ENCODE measurements at places on chromosomes 13 and 19.

GRCh38 chr19:46776927-46777911 lies 11.2 kb downstream of the SLC1A5 start:
- DNase-seq, result no peak

DNA sequence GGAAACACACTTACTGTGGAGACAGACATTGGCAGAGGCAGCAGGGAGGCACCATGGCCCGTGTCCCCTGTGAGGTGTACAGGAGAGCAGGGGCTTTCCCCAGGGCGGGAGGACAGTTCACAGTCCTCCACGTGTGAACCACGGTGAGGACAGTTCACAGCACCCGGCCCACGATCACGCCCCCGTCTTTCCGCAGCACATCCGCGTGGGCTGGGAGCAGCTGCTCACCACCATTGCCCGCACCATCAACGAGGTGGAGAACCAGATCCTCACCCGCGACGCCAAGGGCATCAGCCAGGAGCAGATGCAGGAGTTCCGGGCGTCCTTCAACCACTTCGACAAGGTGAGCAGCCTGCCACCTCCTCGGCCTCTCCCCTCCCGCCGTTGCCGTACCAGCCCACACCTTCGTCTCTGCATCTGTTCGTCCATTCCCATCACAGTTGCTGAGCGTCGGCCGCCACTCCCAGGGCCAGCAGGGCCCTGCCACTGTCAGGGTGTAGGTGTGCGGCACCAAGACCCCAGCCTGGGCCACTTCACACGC lies 17.4 kb downstream of the CAPN12 start:
- no peak for DNase-seq

- DNase-seq, result no peak
These were observed 3.1 kb downstream of the CEACAM3 start for GRCh38 chr19:41799444-41800000.

GRCh38 chr13:33554919-33555791 lies 262.8 kb upstream of the RFC3 start:
- no peak for DNase-seq

All from NCI-H524 (cell line).